ENCODE measurements at places on chromosomes 12 and 14.

DNA sequence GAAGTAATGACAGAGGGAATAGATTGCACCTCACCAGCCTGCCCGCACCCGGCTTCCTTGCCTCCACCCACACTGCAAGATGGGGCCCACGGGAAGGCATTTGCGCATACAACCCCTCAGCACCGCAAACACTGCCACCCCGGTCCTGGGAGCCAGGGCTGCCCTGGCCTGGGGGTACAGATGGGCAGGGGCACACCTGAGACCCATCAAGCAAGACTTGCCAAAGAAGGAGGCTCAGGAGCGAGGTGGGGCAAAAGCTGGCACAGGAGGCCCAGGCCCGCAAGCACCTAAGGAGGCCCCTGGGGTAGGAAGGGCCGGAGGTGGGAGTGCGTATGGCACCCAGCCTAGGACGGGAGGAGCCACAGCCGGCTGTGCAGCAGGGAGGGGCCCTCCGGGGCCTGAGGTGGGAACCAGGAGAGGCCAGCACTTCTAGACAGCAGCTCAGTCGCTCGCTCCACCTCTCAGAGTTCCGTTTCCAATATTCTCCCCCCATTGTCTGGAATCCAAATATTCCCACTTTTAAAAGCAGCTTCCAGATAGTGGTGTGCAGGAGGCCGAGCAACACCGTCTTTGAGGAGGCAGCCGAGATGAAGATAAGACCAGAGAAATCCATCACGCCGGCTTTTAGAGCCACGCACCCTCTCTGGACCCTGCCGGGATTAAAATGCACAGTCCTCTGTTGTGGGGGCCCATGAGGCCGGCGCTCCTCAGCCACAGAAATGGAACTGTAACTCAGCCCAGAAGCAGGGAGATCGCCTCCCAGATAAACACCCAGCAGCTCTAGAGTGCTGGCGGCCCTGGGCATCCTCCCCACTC lies 12.2 kb upstream of the C14orf180 start:
- no peak for DNase-seq

GRCh38 chr12:126950266-126950665 lies 1316.7 kb upstream of the TMEM132C start:
- no peak for DNase-seq

GRCh38 chr12:132146098-132146497 lies 1.8 kb downstream of the NOC4L start:
- no peak for DNase-seq

GRCh38 chr12:45587877-45588533 lies 141.5 kb upstream of the ARID2 start:
- no peak for DNase-seq

GRCh38 chr12:124684496-124684895 lies 117.1 kb upstream of the NCOR2 start:
- no peak for DNase-seq

- no peak for DNase-seq
These were observed 101.3 kb downstream of the PTPRO start for GRCh38 chr12:15423629-15424028.

DNA sequence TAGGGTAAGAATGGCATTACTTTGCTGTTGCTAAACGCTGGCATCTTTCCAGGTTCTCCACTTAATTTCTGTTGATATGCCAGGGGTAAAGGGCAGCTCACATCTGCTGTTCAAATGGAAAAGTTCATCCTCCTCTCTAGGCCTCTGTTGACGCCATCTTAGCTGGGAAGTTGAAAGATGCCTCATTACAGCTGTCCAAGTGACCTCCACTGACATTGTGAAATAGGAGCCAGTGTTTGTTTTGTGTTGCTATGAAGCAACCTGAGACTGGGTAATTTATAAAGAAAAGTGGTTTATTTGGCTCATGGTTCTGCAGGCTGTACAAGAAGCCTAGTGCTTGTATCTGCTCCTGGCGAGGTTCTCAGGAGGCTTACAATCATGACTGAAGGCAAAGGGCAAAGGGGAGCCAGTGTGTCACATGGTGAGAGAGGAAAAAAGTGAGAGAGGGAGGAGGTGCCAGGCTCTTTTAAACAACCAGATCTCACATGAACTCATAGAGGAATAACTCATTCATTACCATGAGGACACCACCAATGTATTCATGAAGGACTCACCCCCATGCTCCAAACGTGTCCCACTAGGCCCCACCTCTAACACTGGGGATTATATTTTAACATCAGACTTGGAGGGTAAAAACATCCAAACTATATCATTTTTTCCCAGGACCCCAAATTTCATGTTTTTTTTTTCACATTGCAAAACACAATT lies 3.2 kb upstream of the ADAM21 start:
- DNase-seq = no peak

DNA sequence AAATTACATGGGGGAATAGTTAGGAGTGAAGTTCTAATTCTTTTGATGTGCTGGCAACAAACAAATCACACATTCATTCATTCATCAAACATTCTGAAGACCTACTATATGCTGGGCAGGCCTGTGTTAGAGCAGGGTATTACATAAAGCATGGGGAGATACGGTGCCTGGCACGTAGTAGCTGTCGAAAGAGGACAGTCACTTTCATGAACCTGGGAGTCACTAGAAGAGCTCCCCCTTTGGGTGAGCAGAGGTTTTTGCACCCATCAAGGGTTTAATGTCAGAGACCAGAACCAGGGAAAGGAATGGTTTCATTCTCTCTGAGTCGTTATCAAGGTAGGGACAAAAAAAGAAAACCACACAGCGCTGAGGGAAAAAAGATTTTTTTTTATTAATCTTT lies 10.0 kb downstream of the LHX5 start:
- DNase-seq = peak; percentile 14

- no peak for DNase-seq
These were observed 34.1 kb downstream of the SLCO1A2 start for GRCh38 chr12:21300632-21301031.

- DNase-seq = no peak
These were observed 100.3 kb downstream of the GTF2A1 start for GRCh38 chr14:81120501-81120900.

- DNase-seq = no peak
These were observed 28.9 kb downstream of the ESR2 start for GRCh38 chr14:64265222-64265621.

- DNase-seq = peak; percentile 39
These were observed 117.2 kb upstream of the ATP2B1 start for GRCh38 chr12:89825591-89826449.

- no peak for DNase-seq
These were observed 78.6 kb upstream of the IFNG-AS1 start for GRCh38 chr12:67910360-67911274.

DNA sequence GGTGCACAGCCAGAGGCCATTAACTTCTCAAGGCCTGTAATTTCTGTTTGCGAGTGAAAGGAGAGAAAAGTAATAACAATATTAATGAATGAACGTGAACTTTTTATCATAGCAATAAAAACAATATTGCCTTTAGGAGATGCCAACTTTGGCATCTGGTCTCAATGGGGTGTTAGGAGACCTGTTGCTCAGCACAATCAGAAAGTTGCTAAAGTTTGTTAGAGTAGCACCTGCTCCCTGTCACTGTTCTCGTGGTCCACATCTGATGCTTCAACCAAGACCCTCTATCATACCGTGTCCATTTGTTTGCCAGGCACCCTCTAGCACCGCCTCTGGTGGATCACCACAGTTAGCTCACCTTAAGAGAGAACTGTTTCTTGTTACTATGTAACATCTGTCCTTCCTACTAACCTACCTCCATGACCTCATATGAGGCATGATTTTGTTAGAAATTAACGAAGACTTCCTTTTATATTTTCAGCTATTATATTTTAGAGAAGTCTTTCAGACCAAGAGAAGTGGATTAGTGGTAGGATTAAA lies 12.5 kb upstream of the CLEC4E start:
- no peak for DNase-seq

DNA sequence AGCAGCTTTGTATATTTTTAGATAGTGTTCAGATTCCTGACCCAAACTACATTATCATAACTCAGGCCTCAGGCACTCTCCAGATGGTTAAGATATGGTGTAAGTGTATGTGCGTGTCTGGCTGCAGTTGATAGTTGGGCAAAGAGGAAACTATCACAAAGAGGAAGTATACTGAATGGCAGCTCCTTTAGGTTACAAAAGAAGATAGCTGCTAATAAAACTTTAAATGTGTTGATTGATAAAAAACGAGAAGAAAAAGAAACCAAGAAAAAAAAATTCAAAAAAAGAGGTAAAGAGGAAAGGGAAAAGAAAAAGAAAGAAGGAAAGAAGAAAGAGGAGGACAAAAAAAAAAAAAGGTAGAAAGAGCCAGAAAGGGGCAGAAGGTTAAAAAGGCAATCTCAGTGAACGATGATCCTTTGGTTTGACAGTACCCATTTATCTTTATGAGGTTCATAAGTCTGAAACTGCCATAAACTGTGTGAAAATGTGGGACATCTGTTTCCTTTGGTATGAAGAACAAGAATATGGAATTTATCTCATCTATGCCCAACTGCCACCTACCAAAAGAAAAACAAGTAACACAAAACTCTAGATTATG lies 42.2 kb downstream of the TAOK3 start:
- DNase-seq = peak; percentile 65

- DNase-seq = no peak
These were observed 271.6 kb upstream of the ATP2B1 start for GRCh38 chr12:89980236-89980635.

DNA sequence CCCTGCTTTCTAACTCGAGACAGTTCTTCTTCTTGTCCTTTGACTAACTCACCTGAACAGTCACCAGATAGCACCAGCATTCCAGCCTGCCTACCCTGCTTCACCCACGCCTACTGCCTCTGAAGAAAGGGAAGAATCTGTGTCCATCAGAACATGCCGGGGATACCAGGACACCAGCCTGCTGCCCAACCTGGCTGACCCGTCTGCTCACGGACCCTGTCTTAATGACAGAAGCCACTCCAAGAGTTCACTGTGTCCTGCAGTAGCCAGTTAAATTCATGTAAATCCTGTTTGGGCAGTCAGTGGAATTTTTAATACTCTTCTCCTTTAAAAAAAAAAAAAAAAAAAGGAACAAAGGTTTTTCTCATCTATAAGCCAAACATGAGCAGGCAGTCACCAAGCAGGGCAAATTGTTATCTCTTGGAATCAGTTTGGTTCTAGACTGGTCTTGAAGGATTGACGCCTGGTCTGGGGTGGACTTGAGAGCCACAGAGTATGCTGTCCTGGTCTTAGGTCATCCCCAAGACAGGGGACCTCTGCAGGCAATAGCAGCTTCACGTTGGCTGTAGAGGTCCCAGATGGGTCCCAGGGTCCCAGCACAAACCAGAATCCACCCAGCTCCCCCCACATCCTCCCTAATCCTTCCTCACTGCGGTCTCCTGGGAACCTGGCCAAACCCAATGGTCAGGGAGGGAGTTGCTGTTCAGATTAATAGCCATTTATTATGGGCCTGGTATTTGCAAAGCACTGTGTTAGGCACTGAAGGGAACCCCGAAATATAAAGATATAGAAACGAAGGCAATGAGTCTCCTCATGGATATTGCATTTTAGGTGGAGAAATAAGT lies 181.1 kb upstream of the HIF1A start:
- DNase-seq = no peak

GRCh38 chr12:7806863-7807487 lies 17.8 kb downstream of the NANOG start:
- peak; percentile 70 for DNase-seq

DNA sequence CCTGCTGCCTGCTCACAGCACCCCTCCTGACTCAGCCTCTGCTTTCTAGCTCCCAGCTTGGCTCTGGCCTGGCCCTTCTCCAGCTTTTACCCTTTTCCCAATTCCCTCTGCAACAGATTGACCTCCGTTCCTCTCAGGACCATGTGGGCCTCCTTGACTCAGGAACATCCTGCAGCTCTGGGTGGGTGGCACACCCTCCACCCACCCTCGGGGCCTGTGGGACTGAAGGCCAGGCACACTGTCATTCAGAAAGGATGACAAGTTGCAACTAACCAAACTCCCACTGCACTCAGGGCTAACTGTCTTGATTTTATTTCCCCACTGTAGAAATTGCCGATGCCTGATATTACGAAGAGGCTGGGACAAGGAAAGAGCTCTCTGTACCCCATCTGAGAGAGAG lies 59.4 kb downstream of the HELB start:
- DNase-seq = no peak

- DNase-seq = no peak
These were observed 21.7 kb upstream of the KICS2 start for GRCh38 chr12:64243809-64244208.
